Activated CD4-positive, alpha-beta T cell treated with anti-CD3 and anti-CD28 coated beads, Interleukin-2, amount 10 ng/mL, durations not matched to agents 7 days and 5 days (primary cell): ENCODE measurements at places on chromosomes 12 and 14. TPM values are rescaled to one million over a fixed set of nuclear protein-coding genes. Genes with fewer than 3 reads are reported as not detected.
A peak's percentile ranks its signal among the peaks of the same experiment; 100 is the strongest.

SERPINA9 gene
- not detected for total RNA-seq

ANG gene
- total RNA-seq = 0.89 TPM

GRCh38 chr12:56385873-56386272 lies 23.2 kb upstream of the APOF start:
- H3K4me1 ChIP-seq = no peaks in the 10 kb centered on the region
- no peak for DNase-seq
- no peak overlapping the region for H3K27ac ChIP-seq
- H3K36me3 ChIP-seq = no peaks in the 10 kb centered on the region
- H3K27me3 ChIP-seq = no peaks in the 10 kb centered on the region

GRCh38 chr12:116380108-116380507 lies 102.6 kb upstream of the MED13L start:
- peaks cover 3% of the 10 kb centered on the region for H3K27me3 ChIP-seq
- DNase-seq = no peak
- peaks cover 6% of the 10 kb centered on the region for H3K4me1 ChIP-seq
- no peaks in the 10 kb centered on the region for H3K36me3 ChIP-seq
- H3K27ac ChIP-seq = no peak overlapping the region

HRK gene
- not detected for total RNA-seq

GRCh38 chr14:64114166-64114565 lies 180.0 kb downstream of the ESR2 start:
- no peaks in the 10 kb centered on the region for H3K27me3 ChIP-seq
- no peak overlapping the region for H3K27ac ChIP-seq
- H3K36me3 ChIP-seq = peaks cover 43% of the 10 kb centered on the region
- no peaks in the 10 kb centered on the region for H3K4me1 ChIP-seq

DNA sequence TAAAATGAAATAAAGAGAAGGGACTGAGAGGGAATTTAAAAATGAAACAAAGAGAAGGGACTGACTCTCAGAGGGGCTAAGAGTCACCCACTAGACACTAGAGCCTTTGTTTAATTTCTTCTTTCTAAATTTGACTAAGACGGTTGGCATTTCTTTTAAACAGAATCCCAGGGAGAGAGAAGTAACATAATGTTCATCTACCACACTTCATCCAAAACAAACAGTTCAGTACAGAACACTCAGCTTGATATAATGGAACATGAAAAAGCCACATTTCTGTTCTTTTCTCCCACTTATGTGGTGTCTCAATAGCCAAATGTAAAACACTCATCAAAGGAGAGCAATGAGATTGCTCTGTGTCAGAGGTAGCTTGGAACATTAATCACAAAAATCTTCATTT lies 10.1 kb upstream of the NT5DC3 start:
- H3K27me3 ChIP-seq = peaks cover 12% of the 10 kb centered on the region
- no peaks in the 10 kb centered on the region for H3K4me1 ChIP-seq
- H3K36me3 ChIP-seq = no peaks in the 10 kb centered on the region

SMIM41 gene
- not detected for total RNA-seq

PZP gene
- not detected for total RNA-seq

PRKD1 gene
- total RNA-seq = not detected

SPTB gene
- not detected for total RNA-seq

- H3K27me3 ChIP-seq = peaks cover 22% of the 10 kb centered on the region
Measured at GRCh38 chr12:46908936-46909635, 83.3 kb upstream of the SLC38A4 start.

GRCh38 chr12:48680861-48681260 lies 1.2 kb downstream of the KANSL2 start:
- H3K4me3 ChIP-seq = peak overlapping the region; percentile 92
- no peaks in the 10 kb centered on the region for H3K27me3 ChIP-seq
- DNase-seq = no peak
- peak overlapping the region; percentile 98 for H3K27ac ChIP-seq
- peaks cover 40% of the 10 kb centered on the region for H3K36me3 ChIP-seq
- peaks cover 43% of the 10 kb centered on the region for H3K4me1 ChIP-seq

- H3K4me3 ChIP-seq = no peak overlapping the region
- no peak overlapping the region for H3K27ac ChIP-seq
- H3K4me1 ChIP-seq = peaks cover 2% of the 10 kb centered on the region
- H3K27me3 ChIP-seq = peaks cover 10% of the 10 kb centered on the region
- DNase-seq = no peak
- peaks cover 3% of the 10 kb centered on the region for H3K36me3 ChIP-seq
Measured at GRCh38 chr12:4451694-4452093, 6.1 kb upstream of the FGF6 start.

DNA sequence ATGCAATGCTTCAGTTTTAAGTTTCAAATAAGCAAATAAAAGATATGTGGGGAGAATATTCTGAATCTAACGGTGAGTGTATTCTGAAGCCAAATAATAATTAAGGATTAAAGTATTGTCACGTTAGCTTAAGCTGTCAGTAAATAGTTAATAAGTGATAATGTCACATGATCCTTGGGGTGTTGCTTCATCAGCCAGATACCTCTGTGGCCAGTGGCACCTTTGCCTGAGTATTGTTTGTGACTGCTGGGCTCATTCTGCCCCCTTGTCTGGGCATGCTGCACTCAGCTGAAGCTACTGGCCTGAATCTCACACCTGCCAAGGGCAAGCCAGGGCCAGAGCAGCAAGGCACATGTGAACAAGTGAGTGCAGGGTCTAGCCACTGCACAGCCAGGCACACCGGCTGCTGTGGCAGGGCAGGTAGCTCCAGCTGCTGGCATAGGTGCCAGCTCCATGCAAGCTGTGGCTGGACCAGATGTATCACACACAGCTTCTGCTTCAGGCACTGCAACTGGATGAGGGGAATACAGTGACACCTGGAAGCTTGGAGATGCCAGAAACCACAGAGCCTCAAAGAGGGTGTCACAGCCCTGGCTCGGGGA lies 739.7 kb downstream of the SLC6A15 start:
- DNase-seq = no peak
- H3K27ac ChIP-seq = no peak overlapping the region
- H3K4me1 ChIP-seq = no peaks in the 10 kb centered on the region
- no peak overlapping the region for H3K4me3 ChIP-seq
- H3K27me3 ChIP-seq = no peaks in the 10 kb centered on the region

FSCB gene
- total RNA-seq = not detected
